ENCODE measurements at places on chromosomes 13 and 19.

DNA sequence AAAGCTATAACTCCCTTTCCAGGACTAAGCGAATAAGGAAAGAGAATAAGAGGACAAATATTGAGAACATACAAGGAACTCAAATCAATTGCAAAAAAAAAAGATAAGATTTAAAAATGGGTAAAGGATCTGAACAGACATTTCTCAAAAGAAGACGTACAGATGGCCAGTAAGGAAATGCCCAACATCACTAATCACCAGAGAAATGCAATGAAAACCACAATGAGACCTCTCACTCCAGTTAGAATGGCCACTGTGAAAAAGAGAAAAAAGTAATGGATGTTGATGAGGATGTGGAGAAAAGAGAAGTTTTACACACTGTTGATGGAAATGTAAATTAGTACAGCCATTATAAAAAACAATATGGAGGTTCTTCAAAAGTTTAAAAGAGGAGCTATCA is 63.8 kb downstream of the VWA8 start:
- no peak for DNase-seq

DNA sequence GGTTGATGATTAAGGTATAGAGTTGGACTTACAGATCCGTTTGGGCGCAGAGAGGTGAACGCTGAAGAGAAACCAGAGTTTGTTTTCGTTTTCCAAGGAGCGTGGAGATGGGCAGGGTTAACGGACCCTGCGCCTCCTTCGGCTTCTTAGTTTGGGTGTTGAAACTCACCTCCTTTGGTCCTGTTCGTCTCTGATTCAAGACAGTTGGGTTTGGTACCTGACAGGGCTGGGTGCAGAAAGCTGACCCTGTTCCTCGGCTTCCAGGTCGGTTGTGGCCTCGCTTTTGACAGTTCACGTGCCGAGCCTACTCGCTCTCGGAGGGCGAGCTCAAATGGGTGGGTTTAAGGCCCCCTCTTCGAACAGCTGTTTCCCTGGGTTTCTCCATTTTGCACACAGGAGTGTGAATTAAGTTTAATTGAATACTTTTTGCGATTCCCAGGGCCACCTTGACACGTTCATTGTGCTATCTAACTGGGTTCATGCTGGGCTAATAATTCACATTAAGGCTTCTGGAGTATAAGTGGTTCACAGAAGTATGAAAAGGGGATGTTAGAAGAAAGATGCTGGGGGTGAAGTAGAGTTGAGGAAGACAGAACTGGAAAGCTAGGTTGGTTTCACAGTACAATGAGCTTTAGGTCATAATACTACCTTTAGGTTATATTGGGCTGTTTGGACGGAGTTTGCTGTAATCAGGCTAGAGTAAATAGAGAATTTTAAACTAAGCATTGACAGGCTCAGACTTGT is 638 bp downstream of the USPL1 start:
- DNase-seq = no peak

- DNase-seq = no peak
These were observed 757.3 kb downstream of the EFNB2 start for GRCh38 chr13:105778196-105778595.

DNA sequence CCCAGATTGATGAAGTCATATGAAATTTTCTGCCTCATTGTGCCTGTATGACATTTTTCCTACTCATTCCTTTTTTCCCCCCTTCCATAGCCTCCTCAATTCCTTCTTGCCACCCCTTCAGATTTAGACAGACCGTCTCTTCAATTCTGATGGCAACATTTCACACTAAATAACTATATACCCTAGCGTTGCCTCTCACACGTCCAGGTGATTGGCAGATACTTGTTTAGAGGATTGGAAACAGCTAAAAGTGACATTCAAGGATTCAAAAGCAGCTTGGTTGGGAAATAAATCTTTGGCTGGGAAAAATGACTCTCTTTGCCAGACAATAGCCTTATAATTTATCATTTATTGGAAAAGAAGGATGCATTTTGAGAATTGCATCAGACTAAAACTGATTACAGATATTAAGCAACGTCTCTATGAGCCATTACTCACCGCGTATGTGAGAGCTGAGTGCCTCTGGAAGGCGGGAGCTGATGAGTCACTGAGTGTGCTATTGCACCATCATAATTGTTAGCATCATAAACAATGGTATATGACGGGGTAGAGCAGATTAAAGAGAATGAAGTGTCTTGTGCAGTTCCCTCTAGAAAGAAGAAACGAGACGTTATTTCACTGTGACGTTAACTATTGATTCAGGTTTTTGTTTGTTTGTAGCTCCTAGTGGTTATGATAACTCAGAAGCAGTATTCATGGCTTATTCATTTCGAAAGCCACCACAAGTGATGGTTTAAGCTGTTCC is 61.1 kb upstream of the FAM216B start:
- DNase-seq = no peak

- no peak for DNase-seq
These were observed 214.5 kb downstream of the KLF5 start for GRCh38 chr13:73273276-73273675.

DNA sequence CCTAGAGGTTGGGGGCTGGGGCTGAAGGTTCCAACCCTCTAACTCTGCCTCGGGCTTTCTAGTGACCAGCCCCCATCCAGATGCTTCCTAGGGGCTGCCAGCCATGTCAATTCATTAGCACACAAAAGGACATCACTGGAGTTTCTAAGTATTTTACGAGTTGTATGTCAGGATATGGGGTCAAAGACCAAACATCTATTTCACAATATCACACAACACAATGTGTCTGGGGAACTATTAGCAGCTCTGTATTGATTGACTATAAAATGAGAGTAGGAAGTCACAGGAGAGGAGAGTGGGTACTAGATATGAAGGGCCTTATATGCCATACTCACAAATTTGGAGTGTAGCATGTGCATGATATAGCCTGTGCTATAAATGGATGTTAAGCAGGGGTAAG is 42.1 kb downstream of the LPAR6 start:
- DNase-seq = no peak

DNA sequence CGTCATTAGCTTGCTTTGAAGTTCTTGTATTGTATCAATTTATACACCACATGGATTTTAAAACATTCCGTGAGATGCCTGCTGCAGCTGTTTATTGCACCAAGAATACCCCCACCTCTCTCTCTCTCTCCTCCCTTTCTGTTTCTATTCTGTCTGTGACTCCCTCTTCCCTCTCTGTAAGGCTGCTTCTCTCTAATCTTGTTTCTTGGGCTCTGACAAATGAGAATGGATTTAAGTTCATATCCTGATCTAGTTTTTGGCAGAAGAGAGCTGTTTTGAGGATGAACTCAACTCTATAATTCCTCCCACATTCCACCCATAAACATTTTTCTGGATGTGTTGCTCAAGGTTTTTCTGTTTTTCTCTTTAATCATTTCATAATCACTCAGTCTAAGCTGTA is 144.3 kb upstream of the FRY start:
- no peak for DNase-seq

DNA sequence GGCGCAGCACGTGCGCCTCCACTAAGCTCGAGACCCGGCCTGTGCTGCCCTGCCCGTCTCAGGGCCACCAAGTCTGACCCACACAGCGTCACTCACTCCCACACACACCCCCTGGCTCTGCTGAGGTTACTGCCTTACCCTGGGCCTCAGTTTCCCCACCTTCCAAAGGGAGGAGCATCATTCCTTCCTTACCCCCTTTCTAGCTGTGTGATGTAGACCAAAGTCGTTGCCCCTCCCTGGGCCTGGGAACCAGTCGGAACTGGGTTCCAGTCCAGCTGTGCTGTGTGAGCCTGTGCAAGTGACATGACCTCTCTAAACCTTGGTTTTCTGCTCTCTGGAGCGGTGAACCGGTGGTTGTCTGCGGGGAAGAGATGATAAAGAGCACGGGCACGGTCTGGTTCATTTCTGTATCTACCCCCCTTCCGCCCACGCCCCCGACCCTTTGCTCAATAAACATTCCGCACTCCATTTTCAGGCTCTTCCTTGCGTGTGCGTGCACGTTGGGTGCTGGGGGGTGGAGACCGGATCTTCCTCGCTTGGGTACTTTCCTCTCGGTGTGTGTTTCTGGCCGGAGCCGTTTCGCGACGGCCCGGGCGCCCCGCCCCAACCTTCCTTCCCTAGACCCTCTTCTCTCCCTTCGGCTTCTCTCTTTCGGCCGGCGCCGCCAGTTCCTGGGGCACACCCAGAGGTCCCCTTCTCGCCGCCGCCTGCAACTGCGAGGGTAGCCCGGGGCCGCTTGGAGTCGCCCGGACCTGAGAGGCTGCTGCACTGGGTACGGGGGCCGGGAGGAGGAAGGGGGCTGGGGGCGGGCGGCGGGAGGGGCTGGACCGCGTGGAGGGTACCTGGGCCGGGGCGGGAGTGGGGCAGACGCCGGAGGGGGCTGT is at the start of gene ZNF581:
Gene ZNF581, plus strand, starts transcription at position 647 of the 884 bp plus-strand sequence. CDS start 923 bp downstream, outside the sequence.
- DNase-seq = peak; percentile 66

All from T-helper 9 cell (primary cell).